ENCODE measurements at places on chromosomes 7 and 10.

- no peak for DNase-seq
Observed at GRCh38 chr10:77873536-77874380, 52.8 kb downstream of the DLG5 start.

- no peak for DNase-seq
Observed at GRCh38 chr10:119006451-119007210, 22.9 kb upstream of the NANOS1 start.

GRCh38 chr7:23254051-23254681 is 7.6 kb downstream of the GPNMB start:
- no peak for DNase-seq

DNA sequence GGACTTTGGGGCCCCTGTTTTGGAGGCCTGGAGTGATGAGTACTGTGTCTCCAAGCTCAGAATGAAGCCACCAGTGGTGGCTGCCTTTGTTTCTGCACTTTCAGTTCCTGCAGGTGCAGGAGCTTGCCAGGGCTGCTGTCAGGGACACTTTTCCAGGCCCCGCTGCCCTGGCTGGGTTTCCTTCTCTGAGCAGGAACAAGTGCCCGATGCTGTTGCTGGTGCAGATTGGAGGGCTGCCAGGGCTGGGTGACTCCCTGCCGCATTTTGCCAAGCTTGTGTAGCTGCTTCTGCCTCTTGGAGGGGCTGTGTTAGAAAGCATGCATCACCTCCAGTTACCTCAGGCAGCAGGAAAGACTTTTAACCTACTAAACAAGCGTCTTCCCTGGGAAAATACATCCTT is 211.1 kb downstream of the MGMT start:
- no peak for DNase-seq

DNA sequence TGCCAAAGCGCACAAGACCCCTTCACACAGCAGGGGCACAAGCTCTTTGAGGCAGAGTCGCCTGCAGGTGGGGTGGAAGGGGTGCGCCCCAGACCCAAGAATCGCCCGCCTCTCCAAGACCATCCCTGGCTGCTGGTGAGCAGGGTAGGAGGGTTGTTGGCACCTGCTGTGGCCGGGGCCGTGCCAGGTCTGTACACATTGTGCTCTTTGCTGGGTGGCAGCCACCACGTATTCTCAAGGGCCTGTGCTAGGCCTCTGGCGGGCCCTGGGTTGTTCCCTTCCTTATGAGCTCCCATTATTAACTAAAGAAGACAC is 84.4 kb downstream of the LHPP start:
- DNase-seq: no peak

- no peak for DNase-seq
Observed at GRCh38 chr10:99672884-99673283, 13.6 kb downstream of the ENTPD7 start.

DNA sequence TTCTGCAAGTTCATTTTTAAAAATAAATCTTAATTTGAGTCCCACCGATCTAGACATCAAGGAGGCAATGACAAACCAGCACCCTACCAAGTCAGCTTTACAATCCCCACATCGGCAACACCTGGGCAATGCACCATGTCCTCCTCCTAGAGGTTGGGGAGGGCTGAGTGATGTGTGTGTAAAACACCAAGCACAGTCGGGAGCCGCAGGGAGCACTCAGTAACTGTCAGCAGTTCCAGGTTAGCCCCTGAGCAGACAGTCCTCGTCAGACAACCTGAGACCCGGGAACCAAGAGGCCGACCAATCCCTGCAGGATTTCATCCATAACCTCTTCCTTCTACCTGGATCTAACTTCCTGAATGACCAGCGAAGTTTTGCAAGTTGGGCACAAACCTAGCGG is 15.9 kb upstream of the C10orf120 start:
- DNase-seq: no peak

DNA sequence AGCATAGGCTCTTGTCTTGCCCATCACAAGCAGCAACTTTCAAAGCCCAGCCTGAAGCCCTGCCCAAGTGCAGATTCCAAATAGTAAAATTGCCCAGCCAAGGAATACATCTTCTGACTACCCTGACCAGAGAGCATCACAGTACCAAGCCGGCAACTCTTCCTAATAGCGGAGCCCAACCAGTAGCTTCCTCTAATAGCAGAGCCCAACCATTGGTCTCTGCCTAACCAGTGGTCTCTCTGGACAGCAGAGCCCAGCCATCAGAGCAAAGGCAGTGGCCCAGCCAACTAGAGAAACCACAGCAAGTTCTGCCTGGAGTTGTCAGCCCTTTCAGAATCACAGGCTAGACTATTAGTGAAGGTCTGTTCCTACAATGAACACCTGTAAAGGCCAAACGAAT is 285.6 kb downstream of the HGF start:
- no peak for DNase-seq

DNA sequence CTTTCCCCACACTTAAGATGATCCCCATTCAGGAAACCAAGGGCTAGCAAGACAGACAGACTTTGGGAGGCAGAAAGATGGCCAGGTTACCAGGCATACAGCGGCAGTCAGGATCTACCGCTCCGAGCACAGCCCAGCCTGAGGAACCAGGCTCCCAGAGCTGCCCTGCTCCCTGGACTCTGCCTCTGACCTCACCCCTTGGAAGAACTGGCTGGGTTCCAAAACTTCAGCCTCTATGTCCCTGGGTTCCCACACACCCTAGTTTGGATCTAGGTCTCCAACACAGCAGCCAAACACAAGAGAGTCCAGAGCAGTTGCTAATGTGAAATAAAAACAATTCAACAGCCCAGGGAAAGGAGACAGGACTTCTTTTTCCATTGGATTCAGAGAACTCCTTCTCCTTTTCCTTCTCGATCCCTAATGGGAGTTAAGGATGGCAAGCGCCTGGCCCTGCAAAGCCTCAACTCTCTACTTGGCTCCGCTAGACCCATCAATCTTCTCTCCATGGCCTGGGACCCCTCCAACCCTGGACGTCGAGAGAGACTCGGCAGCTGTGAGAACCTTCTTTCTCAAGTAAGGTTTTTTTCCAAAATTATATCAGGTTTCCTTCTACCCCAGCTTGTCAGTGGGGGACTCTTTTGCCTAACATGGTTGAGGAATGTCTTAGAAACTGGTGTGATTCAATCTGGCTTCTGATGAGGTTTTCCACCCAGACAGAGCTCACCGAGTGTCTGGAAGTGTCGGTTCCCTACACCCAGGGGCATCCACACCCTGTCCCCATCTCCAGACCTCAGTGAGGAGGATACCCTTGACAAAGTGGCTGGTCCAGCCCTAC is 219.6 kb downstream of the KCNMA1 start:
- DNase-seq: no peak

DNA sequence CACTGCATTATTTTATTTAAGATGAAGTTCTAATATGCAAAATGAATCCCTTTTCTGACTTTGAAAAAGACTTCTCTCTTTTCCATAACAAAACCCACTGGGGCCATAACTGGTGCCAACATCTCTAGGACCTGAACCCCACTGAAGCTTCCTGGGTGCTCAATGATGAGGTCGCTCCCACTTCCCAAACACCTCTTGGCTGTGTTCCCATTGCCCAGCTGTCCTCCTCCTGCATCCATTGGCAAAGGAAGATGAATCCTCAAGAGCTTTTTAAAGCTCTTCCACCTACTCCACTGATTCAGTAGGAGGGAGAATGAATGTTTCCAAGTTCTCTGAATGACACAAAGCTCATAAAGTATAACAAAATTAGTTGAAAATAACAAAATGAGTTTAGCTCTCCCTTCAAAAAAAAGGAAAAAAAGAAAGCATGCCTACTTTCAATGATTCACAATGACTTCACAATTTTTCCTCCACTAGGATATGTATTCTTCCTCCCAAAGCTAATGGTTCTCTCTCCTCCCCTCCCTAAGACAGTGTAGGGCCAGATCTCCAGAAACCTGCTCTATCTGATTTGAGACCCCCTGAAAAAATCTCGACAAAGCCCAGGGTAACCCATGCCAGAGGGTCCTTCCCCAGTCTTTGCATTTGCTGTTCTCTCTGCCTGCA is 64.8 kb downstream of the SORBS1 start:
- no peak for DNase-seq

GRCh38 chr7:84294847-84295455 is 100.4 kb upstream of the SEMA3A start:
- DNase-seq: no peak

- no peak for DNase-seq
Observed at GRCh38 chr10:21888959-21889358, 114.6 kb downstream of the DNAJC1 start.

- DNase-seq: no peak
Observed at GRCh38 chr7:27165996-27166530, 726 bp upstream of the HOXA9 start.

DNA sequence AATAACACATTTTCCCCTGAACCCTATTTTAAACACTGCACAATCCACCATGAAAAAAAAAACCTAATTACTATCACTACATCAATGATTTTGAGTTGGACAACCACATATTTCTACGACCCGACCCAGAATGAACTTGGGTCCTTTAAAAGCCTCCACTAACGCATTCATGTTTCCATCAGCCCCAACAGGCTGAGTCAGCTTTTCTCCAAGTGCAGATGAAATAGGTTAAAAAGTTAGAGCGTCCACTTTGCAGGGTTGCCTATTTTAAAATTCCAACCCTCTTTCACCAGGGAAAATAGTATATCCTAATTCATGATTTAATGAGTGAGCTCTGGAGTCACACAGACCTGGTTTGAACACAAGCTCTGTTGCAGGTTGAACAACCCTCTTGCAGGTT is 501.0 kb upstream of the SORCS1 start:
- no peak for DNase-seq

DNA sequence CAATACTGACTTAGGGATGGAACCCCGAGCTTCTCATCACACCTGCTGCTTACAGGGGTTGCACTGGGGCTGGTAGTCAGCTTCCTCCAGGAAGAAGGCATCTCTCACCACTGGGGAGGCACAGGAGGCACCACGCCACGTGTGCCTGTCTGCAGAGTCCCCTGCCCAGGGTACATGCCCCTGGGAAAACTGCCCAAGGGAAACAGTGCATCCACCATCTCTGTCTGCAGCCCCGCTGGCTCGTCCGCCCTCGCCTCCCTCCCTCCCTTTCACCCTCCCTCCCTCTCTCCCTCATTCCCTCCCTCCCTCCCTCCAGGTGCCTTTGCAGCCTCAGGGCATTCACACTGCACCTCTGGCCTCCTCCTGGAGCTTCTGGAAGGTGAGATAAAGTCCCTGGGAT is 101.1 kb downstream of the PTPRE start:
- no peak for DNase-seq

DNA sequence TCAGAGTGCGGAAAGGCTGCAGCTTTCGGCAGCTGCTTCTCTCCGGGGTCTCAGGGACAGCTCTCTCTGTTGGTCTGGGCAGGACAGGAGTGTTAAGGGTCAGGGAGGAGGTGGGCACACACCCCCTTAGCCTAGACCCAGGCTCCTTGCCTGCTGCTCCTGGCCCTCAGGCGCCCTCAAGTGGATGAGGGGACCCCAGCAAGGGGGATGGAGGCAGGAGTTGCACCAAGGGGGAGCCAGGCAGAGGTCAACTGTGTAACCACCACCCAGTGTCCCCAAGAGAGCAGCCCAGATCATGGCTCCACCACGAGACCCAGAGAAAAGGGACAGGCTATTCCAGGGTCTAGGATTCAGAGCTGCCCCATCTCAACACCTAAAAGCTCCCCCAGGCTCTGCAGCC is 26.9 kb downstream of the SPOCK2 start:
- DNase-seq: no peak

DNA sequence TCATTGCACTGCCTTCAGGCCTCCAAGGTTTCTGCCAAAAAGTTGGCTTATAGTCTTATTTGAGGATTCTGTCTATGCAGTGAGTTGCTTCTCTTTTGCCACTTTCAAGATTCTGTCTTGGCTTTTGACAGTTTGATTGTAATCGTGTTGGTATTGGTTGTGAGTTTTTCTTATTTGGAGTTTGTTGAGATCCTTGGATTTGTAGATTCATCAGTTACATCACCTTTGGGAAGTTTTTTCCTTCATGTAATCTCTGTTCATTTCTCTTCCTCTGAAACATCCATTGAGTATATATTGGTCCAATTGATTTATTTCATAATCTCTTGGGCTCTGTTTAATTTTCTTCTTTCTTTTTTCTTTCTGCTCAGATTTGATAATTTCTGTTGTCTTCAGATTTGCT is 59.8 kb downstream of the SEPTIN7 start:
- no peak for DNase-seq

GRCh38 chr7:70647801-70648498 is 484.0 kb upstream of the GALNT17 start:
- no peak for DNase-seq

DNA sequence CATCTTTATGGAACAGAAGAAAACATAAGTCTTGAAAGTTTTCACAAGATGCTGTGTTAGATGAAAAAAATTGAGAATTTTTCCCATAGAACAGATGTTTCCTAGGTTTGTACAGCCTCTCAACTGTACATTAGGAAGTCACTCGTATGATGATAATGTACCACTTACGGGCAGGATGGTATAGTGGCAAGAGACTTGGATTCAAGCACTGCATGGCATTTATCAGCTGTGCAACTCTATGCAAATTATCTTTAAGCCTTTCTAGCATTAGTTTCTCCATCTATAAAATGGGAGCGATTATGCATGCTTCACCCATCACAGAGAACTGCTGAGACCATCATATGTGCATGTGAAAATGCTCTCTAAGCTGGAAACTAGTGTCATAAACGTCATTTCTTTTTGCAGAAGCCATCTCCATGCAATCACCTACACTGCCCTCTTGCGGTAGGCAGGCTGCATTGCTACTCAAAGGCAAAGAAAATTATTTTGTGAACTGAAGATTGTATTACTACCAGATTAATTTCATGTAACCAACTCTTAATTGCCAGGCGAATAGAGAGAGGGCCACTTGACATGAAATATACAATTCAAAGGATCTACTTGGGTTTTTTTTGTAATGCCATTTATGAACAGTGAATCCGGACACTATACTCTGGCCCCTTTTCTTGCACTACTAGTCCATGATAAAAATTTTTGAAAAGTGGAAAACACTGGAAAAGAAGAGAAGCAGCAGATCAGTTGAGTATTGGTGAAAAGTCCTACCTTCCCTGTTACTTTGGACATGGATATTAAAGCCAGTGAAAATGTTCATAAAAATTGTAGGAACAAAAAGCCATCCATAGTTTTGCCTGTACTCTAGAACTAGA is 102.3 kb downstream of the JAZF1 start:
- DNase-seq: no peak

GRCh38 chr7:117068511-117069145 is 115.3 kb downstream of the ST7 start:
- no peak for DNase-seq

DNA sequence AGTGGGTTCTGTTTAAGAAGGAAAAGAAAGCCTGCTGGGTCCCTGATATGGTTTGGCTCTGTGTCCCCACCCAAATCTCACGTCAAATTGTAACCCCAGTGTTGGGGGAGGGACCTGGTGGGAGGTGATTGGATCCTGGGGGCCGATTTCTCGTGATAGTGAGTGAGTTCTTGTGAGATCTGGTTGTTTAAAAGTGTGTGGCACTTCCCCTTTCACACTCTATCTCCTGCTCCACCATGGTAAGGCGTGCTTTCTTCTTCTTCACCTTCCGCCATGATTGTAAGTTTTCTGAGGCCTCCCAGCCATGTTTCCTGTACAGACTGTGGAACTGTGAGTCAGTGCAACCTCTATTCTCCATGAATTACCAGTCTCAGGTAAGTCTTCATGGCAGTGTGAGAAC is 42.6 kb downstream of the INPP5A start:
- DNase-seq: no peak

GRCh38 chr10:124618470-124619073 is 125.6 kb downstream of the FAM53B start:
- DNase-seq: no peak

All from H1 (cell line).